HS-27A (cell line): ENCODE measurements at places on chromosomes 16 and 17.

GRCh38 chr16:28501258-28502232 is 5.1 kb downstream of the IL27 start:
- DNase-seq: no peak

DNA sequence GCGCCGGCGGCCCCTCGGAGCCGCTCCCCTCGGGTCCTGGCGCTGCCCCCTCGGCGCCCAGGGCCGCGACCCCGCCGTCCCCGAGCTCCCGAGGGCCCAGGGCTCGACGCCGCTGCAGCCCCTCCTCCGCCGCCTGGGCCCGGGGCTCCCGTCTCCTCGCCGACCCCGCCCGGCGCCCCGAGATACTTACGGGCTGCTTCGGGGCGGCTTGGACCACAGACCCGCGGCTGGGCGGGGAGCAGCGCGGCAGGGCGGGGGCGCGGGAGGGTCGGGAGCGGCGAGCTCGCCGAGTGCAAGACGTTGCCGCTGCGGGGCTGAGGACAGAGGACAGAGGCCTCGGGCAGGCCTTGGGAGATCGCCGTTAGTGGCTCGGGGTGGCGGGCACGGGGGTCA is 290 bp downstream of the TOB1 start:
- DNase-seq: no peak

DNA sequence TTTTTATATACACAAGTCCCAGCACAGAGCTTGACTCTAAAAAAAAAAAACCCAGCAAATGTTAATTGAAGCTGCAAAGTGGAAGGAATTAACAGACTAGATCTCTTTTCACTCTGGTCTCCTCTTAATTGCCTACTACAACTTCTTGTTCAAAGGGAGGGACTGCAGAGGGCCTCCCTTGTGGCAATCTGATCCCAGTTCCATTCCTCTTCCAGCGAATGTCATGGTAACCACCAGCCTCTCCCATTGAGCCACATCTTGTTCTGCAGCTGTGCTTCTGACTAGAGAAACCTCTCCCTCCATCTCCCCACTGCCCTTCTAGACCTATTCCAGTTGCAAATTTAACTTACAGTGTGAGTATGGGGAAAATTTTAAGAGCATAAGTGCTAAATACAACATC is 5.9 kb downstream of the SUPT6H start:
- no peak for DNase-seq

DNA sequence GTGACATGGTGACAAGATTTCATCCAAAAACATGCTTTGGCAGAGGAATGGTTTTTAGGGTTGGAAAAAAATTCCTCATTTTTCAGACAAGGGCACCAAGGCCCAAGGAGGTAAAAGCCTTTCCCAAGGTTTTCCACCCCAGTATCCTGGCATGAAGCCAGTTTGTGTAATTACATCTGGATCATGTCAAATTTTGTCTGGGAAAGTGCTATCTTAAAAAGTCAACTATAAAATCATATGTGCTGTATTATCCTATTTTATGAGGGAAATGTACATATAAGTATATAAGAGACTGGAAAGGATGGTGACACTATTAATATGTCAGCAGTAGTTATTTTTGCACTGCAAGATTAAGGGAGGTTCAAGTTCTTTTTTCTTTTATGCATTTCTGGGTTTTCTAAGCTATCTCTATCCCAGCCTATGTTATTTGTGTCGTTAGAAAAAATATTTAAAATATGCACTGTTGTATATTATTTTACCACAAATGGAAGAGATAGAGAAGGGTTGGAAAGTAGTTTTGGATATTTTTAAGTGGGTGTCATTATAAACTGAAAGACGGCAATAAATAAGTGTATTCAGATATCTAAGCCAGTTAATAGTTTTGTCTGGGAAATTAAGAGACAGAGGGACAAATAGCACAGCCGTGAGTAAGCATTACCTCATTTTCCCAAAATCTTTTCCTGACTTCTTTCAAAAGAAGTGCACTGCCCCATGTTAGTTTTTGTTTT is 13.5 kb upstream of the FBXO47 start:
- no peak for DNase-seq

DNA sequence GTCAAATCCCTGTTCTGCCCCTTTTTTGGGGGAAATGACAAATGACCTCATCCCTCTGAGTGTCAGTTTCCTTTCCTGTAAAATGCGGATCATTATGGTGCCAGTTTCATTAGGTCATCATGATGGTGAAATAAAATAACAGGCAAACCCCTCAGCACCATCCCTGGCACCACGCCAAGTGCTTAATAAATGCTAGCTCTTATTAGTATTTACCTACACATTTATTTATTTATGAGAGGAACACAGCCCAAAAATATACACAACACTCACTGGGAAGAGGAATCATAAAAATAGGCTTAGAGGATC is 28.6 kb upstream of the GPRC5B start:
- DNase-seq: no peak

DNA sequence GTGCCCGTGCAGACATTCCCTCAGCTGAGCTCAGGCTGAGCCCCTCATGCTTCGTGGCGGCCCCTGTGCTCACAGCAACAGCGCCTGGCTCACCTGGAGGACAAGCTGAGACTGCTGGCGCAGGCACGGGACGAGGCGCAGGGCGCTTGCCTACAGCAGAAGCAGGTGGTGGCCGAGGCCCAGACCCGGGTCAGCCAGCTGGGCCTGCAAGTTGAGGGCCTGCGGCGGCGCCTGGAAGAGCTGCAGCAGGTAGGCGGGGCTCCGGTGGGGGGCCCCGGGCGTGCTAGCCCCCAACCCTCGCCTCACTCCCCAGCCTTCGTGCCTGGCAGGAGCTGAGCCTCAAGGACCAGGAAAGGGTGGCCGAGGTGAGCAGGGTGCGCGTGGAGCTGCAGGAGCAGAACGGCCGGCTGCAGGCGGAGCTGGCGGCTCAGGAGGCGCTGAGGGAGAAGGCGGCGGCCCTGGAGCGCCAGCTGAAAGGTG is 1.4 kb upstream of the RAC3 start:
- DNase-seq: no peak

DNA sequence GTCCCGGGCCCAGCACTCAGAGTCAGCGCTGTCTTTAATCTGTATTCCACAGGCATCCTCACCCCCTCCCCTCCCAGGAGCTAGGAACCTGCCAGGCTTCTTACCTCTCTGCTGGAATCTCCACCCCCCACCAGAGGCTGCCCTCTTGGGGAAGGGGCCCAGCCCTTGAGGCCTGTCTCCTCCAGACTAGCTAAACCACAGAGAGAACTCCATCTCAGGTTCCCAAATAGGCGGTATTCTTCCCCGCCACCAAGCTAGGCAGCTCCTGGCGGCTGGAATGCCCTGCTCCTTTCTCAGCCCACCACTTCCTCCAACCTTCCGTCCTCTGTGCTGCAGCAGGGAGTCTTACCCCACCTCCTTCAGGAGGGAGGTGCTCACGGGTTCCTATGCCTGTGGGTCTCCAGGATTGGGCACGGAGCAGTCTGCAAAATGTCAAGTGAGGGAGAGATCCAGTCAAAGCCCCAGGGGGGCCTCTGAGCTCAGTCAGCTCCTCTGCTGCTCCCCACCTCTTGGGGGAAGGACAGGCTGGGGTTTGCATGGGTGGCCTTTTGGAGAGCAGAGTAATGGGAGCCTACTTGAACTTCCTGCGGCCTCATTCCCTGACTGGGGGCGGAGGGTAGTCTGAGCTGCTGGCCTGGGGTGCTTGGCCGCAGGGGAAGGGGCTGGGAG is 55.7 kb downstream of the SREBF1 start:
- DNase-seq: no peak

DNA sequence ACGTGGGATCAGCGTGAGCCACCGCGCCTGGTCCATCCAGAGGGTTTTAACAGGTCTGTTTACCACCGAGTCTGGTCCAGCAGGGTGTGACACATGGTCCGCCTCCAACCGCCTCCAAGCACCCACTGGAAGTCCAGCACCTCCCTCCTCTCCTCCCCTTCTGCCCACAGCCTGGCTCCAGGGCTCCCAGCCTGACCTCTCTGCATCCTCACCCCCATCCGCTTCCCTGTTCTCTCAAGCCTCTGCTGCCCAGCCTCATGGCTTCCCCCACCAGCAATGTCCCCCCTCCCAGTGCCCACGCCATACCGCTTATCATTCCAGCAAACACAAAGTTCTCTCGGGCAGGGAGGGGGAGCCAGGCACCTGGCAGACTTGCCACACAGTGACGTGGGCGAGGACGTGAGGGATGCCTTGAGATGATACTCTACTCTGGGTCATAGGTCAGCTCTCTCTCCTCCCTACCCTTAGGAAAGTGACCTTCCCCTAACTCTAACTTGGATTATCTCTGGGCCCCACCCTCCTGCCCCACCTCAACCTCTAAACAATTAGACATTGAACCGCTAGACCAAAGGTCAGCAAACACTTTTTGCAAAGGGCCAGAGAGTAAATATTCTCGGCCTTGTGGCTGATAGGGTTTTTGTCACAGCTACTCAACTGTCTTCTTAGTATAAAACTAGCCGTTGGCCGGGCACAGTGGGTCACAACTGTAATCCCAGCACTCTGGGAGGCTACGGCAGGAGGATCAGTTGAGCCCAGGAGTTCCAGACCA is 23.1 kb downstream of the CDC42EP4 start:
- DNase-seq: no peak

DNA sequence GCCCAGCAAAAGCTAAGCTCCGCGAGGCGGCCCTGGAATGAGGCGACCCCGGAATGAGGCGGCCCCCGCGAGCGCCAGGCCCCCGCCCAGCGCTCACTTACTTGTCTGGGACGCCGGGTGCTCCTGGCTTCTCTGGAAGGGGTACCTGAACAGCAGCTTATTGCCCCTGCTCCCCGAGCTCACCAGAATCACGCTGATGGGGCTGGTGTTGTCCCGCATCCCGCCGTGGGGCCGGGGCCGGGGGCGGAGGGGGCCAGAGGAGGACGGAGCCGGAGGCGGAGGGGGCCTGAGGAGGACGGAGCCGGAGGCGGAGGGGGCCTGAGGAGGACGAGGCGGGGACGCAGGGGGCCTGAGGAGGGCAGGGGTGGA is 440 bp downstream of the NPRL3 start:
- no peak for DNase-seq

GRCh38 chr17:46192439-46193150 is 634 bp downstream of the KANSL1 start:
- DNase-seq: no peak

GRCh38 chr16:4328046-4328781 is 12.3 kb downstream of the GLIS2 start:
- DNase-seq: no peak

GRCh38 chr16:80852261-80852872 is 48.0 kb upstream of the CDYL2 start:
- DNase-seq: peak; percentile 11

GRCh38 chr17:49290690-49291359 is 60.2 kb upstream of the PHOSPHO1 start:
- DNase-seq: no peak

GRCh38 chr16:87093804-87094555 is 223.2 kb downstream of the C16orf95 start:
- DNase-seq: no peak

DNA sequence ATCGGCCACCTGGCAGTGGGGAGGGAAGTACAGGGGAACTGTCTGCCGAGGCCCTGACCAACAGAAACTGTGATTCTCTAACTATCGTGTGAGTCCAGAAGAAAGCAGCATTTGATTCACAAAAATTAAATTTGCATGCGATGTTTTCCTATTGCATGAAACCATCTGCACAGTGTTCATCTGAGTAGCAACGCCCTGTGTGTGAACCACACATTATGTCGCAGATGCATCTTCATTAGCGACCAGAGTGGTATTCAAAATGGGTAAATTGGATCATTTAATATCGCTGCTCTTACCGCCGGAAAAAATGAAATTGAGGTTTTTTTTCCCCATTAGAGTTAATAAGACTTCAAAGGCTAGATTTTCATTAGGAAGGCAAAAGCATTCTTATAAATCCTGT is 260.6 kb downstream of the ABCC12 start:
- DNase-seq: no peak

- DNase-seq: no peak
These were observed 399.7 kb downstream of the CPPED1 start for GRCh38 chr16:12403746-12404658.

- no peak for DNase-seq
These were observed 48.6 kb downstream of the GAS7 start for GRCh38 chr17:10149573-10150399.

DNA sequence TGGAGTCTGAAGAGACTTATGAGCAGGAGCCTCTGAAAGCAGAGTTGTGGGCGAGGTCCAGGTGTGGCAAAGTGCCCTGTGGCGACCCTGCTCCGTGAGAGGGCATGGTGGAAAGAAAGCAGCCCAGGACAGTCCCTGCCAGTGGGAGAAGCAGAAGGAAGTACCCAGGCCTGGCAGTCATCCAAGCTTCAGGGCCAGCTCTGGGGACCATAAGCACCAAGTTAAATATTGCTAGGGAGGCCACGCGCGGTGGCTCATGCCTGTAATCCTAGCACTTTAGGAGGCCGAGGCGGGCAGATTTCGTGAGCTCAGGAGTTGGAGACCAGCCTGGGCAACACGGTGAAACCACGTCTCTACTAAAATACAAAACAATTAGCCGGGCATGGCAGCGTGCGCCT is 4.9 kb upstream of the ASGR1 start:
- no peak for DNase-seq

GRCh38 chr16:85449885-85450245 is 163.3 kb upstream of the GSE1 start:
- DNase-seq: no peak

- no peak for DNase-seq
These were observed 31.4 kb downstream of the LIG3 start for GRCh38 chr17:35011671-35012216.

DNA sequence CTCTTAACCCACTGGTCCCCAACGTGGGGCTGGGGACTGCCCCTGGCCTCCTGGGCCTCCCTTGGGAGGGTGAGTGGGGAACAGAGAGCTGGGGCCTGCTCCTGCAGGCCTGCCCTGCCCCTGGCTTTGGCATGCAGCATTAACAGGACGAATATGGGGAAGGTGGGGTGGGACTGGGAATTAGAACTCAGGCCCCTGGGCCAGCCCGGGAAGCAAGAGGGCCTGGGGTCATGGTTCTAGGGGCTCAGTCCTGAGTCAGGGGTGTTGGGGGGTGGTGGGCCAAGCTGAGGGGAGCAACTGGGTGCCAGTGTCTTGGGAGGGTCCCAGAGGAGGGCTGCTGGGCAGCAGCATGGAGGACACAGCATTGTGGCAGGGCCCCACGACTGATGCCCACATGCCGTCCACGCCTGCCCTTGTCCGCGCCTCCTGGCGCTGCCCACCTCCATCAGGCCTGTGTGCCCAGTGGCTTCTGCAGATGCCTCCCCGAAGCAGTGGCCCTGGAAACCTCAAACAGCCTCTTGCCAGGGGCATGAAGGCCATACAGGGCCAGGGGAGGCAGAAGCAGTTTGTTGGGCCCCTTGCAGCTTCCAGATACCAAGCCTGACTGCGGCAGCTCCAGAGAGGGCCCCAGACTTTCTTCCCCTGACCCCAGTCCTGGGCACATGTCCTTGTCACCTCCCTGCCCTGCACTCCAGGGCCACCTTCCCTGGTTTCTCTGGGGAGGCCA is 4.8 kb downstream of the MAP2K3 start:
- DNase-seq: no peak
